ENCODE measurements at places on chromosomes 5 and 9.

- peak; percentile 82 for DNase-seq
These were observed 59.5 kb downstream of the RORB start for GRCh38 chr9:74556685-74557084.

DNA sequence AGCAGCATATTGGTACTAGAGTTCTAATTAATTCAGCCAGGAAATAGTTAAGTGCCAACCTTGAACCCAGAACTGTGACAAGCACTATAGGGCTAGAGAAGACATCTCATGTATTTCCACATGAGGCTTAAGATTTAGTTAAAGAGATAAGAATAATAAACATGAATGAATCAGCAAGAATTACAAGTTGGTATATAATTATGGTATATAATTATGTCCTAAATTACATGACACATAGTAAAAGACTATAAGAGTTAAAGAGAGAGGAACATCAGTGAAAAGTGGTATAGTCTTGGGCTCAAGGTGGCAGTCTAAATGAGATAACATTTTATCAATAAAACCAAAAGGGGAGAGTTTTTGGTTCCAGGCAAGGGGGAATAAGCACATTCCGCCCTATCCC, 223.1 kb upstream of the NFIL3 start:
- no peak for DNase-seq

GRCh38 chr5:109450129-109450877, 40.5 kb upstream of the PJA2 start:
- no peak for DNase-seq

- DNase-seq: no peak
These were observed 87.0 kb downstream of the FEM1C start for GRCh38 chr5:115457571-115457970.

DNA sequence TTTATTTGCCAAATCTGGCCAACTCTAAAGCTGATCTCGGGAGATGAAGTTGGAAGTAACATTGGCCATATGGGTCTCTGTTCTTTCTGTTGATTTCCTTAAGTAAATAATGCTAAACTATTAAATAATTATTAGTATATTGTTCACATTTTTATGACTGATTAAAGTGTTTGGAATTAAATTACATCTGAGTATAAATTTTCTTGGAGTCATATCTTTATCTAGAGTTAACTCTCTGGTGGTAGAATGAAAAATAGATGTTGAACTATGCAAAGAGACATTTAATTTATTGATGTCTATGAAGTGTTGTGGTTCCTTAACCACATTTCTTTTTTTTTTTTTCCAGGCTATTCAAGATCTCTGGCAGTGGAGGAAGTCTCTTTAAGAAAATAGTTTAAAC, 9.3 kb upstream of the FGF18 start:
- DNase-seq: peak; percentile 42

Measured in fibroblast of lung (primary cell).